M059J (cell line): ENCODE measurements at places on chromosomes 1 and 21. TPM values are rescaled to one million over a fixed set of nuclear protein-coding genes. Genes with fewer than 3 reads are reported as not detected.
A peak's percentile ranks its signal among the peaks of the same experiment; 100 is the strongest.

MROH9 gene
- total RNA-seq = not detected in 2 replicates

CBR3 gene
- 57.9 and 75.6 TPM in 2 replicates for total RNA-seq

- no peak for DNase-seq
Observed at GRCh38 chr21:34911360-34911759, 137.7 kb downstream of the RUNX1 start.

LAMC2 gene
- total RNA-seq = 3.3 and 3.4 TPM in 2 replicates

DNA sequence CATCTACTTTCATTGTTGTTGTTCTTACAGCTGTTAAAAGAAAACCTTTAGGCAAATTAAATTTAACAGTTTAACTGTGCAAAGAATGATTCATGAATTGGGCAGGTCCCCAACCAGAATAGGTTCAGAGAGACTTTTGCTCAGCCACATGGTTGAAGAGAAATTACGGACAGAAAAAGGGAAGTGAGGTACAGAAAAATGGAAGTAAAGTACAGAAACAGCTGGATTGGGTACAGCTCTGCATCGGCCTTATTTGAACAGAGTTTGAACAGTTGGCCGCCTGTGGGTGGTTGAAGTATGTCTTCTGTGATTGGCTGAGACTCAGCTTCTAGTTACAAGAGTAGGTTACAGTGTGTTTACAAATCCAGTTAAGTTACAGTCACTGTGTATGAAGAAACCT lies 210.1 kb downstream of the FGGY start:
- peak; percentile 80 for DNase-seq

DNA sequence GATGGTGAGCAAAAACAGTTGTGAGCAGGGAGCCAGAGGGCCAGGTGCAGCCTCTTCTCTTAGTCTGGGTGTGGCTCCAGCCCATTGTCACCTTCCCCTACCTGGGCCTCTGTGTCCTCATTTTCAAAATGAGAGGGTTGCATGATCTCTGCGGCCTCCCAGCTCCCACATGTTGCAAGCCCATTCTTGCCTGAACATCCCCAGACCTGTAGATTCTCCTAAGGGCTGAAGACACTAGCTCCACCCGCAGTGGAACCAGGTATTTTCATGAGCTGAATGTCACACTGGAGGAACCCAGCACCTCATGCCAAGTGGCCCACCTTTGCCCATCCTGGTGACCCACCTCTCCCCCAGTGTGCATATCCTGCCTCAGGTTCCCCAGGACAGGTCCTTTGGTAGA lies 12.3 kb downstream of the IKBKE start:
- DNase-seq = no peak

DTL gene
- total RNA-seq = 57.9 and 65.8 TPM in 2 replicates

DNA sequence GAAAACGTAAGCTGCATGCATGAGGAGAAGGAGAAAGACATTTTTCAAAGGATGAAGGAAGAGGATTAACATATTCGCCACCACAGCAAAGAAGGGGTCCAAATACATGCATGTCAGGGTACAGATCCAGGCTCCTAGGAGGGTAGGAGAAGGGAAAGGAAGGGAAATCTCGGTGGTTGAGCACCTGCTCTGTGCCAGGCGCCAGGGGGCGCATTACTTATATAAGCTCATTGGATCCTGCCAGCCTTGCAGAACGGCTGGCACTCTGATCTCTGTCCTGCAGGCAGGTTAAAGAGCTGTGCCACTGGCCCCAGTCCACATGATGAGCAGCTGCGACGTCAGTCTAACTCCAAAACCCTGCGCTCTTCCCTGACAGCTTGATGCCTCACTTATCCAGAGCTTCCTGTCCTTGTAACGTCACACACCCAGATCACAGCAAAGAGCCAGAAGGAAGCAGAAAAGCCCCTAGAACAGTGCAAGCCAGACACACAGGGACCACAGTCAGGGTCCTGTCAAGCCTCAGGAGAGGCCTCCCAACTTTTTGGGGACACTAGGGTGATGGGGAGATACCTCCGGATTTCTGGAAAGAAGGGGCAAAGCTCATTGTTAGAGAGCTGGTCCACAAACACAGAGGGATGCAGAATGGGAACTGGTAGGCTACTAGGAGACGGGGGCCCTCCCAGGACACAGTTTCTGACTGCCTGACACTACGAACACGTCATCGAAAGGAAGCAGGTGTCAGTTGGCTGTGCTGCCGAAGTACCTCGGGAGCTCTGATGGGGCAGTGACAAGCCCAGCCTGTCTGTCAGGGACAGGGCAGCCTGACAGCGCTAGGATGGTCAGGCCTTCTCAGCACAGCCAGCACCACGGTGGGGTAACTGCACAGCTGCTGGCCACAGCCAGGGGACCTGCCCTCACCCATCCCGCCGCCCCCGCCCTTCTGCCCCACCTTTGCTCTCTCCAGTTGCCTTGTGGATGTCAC lies 99.1 kb downstream of the BEND5 start:
- peak; percentile 57 for DNase-seq

C1orf210 gene
- not detected in 2 replicates for total RNA-seq

GRCh38 chr1:118334506-118334905 lies 149.5 kb upstream of the SPAG17 start:
- no peak for DNase-seq

FCRLA gene
- 1.9 and 2.0 TPM in 2 replicates for total RNA-seq

DNA sequence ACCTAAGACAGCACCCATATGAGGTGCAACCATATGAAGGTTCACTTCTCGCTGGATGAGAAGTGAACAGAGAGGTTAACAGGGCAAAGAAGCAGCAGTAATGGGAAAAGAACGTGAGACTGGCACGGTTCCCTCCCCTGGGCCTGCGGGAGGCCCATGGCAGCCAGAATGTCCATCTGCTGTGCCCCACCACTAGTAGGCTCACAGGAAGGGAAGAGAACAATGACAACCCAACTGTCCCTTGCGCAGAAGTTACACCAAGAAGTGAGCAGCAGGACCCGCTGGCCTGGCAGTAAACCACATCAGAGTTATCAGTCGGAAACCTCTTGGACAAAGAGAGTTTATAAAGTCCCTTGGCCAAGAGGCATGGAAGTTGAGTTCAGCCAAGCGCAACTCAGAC lies 11.3 kb downstream of the HIVEP3 start:
- DNase-seq = no peak

SCAF4 gene
- total RNA-seq = 6.1 and 8.4 TPM in 2 replicates

DNA sequence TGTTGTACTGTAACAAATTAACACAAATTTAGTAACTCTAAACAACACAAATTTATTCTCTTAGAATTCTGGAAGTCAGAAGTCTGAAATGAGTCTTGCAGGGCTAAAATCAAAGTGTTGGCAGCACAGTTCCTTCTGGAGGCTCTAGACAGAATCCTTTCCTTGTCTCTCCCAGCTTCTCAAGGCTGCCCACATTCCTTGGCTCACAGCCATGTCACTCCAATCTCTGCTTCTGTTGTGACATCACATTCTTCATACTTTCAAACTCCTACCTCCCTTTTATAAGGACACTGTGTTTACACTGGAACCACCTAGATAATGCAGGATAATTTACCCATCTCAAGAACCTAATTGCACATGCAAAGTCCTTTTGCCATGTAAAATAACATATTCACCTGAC lies 225.0 kb upstream of the PRMT6 start:
- no peak for DNase-seq

DNA sequence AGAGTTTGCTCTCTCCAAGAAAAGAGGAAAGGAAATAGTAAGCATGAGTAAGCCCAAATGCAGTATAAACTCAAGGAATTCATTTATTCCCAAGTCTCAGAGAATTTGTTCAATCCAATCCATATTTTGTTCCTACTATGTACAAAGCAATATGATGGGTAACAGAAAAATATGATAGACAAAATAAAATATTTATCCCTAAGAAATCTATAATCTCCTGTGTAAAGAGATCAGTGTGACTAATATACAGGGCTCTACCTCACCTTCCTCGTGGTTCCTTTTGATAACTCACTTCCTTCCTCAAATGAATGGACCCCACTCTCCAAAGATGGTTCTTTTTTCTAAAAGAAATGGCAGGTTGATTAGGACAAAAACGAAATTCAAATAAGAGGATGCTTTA lies 7.6 kb downstream of the CLSPN start:
- DNase-seq = no peak
